A172 (cell line): ENCODE measurements at places on chromosomes 16 and 17. TPM values are rescaled to one million over a fixed set of nuclear protein-coding genes. Genes with fewer than 3 reads are reported as not detected.

TBC1D3D gene
- not detected in 2 replicates for total RNA-seq

NAA60 gene
- total RNA-seq, result 9.1 and 11.4 TPM in 2 replicates

GGA3 gene
- 12.9 and 15.1 TPM in 2 replicates for total RNA-seq

CD300LB gene
- total RNA-seq, result not detected in 2 replicates

SLC13A2 gene
- total RNA-seq, result not detected in 2 replicates

ATP2A3 gene
- 1.3 and 5.8 TPM in 2 replicates for total RNA-seq

GRCh38 chr17:78889531-78889930 lies 13.5 kb downstream of the CEP295NL start:
- no peak for DNase-seq

GRCh38 chr17:5500589-5501391 lies 14.4 kb downstream of the MIS12 start:
- DNase-seq, result peak; percentile 65

- no peak for DNase-seq
Observed at GRCh38 chr17:58667934-58668597, 23.8 kb downstream of the TEX14 start.

GRCh38 chr17:55959756-55960155 lies 193.5 kb upstream of the ANKFN1 start:
- DNase-seq, result no peak

DNA sequence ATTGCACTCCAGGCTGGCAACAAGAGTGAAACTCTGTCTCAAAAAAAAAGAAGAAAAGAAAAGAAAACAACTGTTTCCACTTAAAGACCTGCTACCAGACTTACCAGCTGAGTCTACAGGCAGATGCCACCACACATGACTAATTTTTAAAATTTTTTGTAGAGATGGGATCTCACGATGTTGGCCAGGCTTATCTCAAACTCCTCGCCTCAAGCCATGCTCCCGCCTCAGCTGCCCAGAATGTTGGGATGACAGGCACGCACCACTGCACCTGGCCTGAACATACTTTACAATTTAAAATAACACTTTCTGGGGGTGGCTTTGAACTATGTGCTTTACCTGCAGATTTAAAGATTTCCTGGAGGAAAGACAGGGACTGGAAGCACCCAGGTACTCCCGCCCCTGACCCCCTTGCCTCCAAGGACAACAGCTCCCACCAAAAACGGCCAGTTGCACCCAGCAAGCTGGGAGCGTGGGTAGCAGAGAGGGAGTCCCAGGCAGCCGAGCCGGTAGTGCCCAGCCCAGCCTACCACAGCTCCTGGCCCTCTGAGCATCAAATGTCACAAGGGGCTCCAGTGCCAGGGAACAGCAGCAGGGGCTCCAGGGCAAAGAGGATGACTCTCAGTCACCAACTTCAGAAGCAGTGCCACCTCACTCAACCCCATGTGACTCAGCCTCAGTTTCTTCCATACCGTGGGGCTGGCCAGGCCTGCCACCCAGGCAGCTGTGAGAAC lies 262.9 kb downstream of the PARN start:
- DNase-seq, result no peak

DNA sequence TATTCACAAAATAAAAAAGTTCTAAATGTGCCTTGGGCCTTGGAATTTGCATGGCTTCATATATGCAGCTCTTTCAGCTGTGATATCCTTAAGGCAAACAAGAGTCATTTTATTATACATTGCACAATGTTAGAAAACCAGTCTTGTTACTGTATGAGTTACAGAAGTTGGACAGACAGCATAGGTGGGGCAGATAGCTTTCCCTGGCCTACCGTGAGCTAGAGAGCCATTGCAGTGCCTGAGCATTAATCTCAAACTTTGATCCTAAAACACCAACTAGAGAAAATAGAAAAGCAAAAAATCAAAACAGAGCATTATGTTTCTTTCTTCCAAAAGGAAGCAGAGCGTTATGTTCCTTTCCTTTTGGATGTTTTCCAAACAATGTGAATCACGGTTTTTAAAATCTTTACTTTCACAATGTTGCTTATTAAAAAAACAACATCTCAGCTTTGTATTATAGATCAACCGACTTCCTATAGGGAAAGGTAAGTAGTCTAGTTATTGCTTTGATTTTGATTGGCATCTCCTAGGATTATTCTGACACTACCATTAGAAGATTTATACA lies 32.2 kb downstream of the ARHGAP44 start:
- no peak for DNase-seq

GRCh38 chr17:69142175-69142802 lies 594 bp upstream of the ABCA6 start:
- no peak for DNase-seq

- no peak for DNase-seq
Observed at GRCh38 chr17:48500435-48501426, 30.1 kb downstream of the HOXB1 start.

DNA sequence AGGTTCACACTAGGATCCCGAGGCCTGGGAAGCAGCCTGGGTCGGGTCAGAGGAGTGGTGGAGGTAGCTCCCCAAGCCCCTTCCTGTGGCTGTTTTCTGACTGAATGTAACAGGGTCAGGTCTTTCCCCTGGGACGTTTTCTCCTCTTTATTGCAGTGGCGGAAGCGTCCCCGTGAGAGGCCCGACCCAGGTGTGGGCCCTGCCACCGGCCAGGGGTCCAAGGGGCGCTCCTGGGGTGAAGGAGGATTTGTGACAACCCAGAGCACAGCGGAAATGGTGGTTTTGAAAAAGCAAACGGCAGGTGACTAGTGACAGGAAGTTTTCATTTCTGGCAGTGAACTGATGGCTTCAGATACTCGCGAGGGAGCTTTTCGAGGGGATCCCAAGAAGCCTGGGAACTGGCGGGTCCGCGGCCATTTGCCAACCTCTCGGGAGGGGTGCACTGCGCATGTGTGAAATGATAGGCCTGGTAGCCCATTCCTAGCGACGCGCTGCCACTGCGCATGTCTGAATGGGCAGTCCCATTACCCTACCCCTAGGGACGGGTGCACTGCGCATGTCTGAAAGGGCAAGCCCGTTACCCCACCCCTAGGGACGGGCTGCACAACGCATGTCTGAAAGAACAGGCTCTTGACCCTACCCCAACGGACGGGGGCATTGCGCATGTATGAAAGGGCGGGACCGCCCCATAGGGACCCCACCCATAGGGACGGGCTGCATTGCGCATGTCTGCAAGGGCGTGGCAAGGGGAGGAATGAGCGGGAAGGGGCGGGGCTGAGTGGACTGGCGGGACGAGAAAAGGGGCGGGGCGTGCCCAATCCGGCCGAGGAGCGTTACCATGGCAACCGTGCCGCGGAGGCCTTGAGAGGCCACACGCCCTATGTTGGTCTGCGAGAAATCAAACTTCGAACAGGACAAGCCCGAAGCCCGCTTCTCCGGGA lies 1747.9 kb downstream of the TP53TG3F start:
- DNase-seq, result no peak

GRCh38 chr17:48671697-48672171 lies 45.6 kb upstream of the HOXB9 start:
- peak; percentile 72 for DNase-seq

DNA sequence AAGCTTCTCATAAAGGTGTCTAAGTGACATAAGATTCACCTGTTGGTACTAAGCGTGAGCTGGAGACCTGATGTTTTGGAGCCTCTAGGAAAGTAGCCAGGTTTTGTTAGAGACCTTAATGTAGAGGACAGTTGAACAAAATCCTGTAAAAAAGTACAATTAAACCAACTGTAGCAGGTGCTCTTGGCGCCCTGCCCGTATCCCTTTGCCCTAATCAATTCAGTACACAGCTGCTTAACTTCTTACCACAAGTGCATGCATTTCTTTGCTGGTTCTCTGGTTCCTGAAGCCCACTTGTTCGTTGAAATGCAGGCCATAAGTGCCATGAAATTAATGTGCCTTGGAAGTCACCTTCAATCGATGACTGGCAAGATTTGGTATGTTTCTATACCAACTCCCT lies 24.4 kb downstream of the GLP2R start:
- DNase-seq, result no peak

DNA sequence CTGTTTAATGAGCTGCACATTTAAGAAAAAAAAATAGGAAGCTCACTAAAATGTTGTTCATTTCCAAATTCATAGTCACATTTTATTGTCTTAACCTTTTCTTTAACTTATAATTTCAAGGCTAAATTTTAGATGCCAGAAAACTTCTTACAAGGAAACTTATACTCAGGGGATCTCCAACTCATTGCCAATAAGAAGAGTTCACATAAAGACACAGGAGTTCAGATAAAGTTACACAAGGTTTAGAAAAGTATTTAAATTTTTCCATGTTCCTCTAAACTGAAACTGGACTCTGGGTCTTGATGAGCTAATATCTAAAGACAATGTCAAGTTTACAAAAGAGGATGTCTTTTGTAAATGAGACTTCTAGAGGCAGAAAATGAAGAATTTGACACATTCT lies 190.7 kb upstream of the KCNJ16 start:
- no peak for DNase-seq

DNA sequence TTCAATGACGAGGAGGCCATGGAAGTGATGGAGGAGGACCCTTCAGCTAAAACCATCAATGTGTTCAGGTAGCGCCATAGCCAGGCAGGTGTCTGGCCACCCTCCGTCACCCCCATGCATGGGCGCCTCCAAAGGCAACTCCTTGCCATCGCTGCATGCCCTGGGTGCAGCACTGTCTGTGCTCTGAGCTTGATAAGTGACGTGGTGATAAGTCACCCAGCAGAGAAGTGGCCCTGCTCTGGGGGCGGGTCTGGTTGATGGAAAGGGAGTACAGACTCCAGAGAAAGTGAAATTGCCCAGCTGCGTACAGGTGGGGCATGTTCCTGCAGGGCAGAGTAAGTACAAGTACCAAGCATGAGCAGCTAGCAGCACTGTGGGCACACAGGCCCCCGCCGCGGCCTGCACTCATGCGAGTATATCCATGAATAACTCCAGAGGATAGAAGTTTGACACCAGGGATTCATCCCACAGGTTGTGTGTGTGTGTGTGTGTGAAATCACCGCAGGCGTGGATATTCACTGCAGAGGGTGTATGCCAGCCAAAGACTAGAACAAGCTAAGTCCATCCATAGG lies 13.1 kb downstream of the DNAI2 start:
- no peak for DNase-seq

GRCh38 chr16:23155445-23156049 lies 6.3 kb upstream of the USP31 start:
- DNase-seq, result peak; percentile 13

DNA sequence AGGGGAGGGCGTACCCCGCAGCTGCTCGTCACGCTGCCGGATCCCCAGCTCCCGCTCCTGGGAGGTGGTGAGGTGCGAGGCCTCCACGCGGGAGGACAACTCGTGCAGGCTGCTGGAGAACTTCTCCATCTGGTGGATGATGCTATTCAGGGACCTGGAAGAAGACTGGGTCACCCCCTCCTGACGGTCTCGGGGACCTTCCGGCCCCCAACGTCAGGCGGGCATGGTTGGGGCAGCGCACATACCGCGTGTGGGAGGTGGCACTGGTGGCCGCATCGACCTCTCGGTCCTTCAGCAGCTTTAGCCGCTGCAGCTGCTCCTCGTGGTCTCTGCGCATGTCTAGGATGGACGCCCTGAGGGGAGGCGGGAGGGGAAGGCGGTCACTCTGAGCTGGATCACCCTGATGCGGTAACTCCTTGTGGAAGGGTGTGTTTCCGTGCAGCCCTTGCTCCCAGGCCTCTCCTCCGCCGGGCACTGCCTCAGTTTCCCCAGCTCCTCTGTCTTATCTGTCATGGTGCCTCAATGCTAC lies 13.3 kb upstream of the MRPL38 start:
- DNase-seq, result no peak

GRCh38 chr17:63609816-63610573 lies 9.3 kb downstream of the TACO1 start:
- no peak for DNase-seq

- no peak for DNase-seq
Observed at GRCh38 chr16:14353340-14353739, 276.7 kb downstream of the PARN start.

DNA sequence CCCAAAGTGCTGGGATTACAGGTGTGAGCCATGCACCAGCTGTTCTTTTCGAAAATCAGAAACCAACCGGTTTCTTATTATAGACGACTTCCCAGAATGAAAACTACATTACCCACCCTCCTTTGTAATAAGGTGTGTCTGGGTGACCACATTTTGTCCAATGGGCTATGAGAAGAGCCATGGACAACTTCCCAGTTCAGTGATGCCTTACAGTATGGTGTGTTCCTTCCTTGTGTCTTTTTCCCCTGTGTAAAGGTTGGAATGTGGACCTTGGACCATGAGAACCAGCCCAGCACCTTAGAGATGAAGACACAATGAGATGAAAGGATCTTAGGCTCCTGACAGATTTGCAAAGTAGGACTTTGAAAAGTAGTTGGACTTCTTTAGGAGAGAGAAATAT lies 85.0 kb upstream of the ATF7IP2 start:
- no peak for DNase-seq

DNA sequence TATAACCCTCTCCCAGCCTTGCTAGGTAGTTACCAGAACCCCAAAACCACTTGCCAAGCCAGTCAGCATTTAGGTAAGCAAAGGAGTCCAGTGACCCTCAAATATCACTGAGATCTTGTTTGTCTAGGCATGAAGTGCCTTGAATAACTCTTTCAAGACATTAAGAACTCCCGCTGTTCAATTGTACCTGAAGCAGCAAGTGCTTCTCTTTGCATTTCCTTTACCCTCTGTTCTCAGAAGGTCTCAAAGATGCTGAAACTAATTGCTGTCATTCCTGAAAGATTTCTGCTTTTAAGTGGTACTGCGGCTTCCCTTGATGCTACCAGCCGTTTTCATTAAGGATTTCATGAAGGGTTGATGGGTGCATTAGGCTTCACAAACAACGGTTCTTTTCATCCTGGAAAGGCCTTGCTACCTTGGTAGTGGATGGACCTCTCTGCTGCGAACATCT lies 142.7 kb downstream of the PITPNC1 start:
- no peak for DNase-seq

DNA sequence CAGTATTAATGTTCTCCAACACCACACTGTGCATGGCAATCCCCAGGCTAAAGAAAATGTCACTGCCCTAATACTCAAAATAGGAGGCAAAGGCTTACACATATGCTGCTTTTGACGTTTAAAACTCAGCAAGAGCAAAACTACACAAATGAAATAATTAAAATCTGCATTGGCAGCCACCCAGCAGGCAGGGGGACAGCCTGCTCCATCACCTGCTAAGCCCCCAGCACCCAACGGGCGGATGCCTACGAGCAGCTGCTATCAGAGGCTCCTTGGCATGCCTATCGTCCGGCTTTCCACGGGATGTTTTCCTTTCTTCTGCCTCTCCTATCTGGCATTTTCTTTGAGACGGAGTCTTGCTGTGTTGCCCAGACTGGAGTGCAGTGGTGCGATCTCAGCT lies 337.5 kb downstream of the SOX9 start:
- DNase-seq, result no peak

DNA sequence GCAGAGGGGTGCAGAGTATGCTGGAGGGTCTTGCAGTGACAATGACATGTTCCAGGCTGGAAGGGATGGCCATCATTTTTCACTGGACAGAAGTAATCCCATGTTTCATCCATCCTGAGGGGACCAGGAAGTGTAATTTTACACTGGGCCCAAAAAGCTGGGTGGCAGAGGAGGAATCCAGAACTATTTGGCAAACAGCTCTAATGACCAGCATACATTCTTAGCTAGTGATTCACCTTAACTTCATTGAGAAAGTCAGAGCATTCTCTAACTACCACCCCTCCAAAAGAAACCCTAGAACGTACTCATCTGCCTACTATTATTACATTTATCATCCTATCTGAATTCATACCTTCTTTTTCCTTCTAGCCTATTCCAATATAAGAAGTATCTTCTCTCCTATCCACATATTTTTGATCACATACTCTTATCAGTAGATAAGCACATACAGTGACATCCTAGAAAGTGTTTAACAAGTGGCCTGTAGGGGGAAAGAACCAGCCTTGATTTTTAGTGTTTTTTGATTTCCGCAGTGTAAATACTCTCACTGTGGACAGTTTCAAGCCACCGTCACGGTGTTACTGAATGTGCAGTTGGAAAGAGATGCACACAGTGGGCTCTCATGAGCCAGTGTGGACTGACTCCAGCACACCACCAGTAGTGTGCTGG lies 118.1 kb downstream of the FTO start:
- DNase-seq, result peak; percentile 80
